ENCODE measurements at places on chromosomes 16 and 17.

- no peak for DNase-seq
Observed at GRCh38 chr17:1746975-1747543, 4.4 kb downstream of the SERPINF2 start.

DNA sequence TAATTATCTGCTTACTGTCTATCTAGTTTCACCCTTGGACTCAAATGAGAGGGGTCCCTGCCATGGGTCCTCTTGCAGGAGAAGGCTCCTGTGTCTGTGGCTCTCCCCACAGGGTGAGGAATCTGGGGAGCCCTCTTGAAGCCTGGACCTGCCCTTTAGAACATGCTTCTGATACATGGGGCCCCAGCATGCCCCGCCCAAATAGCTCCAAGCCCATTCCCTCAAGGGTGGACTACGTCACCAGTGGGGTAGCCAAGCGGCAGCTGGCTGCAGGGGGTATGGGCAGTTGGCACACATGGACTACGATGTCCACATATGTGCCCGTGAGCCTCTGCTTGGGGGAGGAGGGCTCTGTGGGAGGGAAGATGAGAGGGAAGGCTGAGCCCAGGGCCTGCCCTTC, 39.3 kb downstream of the ARHGAP27 start:
- no peak for DNase-seq

- no peak for DNase-seq
Observed at GRCh38 chr17:50584749-50585148, 24.2 kb downstream of the CACNA1G start.

DNA sequence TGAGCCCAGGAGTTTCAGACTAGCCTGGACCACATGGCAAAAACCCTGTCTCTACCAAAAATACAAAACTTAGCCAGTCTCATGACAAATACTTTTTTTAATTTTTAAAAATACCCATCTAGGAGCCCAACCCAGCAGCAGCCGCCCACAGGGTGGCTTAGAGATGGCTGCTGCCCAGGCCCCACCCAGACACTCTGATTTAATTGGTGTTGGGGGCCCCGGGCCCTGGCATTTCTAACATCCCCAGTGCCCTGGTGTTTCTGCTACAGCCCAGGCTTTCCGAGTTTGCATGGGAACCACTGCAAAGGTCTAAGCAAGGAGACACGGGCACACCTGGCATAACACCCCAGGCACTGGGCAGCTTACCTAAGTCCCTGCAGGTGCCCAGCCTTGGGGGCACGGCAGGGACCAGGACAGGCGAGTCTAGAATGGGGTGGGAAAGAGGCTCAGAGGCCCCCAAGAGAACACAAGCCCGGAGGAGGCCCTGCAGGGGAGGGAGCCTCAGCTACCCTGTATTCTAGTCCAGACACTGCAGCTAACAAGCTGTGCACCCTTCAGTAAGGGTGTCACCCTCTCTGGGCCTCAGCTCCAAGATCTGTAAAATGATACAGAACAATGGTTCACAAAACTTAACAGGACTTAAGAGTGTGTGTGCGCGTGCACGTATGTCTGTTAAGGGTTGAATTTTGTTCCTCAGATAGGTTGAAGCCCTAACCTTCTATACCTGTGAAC, 48.8 kb downstream of the RMI2 start:
- DNase-seq, result no peak

DNA sequence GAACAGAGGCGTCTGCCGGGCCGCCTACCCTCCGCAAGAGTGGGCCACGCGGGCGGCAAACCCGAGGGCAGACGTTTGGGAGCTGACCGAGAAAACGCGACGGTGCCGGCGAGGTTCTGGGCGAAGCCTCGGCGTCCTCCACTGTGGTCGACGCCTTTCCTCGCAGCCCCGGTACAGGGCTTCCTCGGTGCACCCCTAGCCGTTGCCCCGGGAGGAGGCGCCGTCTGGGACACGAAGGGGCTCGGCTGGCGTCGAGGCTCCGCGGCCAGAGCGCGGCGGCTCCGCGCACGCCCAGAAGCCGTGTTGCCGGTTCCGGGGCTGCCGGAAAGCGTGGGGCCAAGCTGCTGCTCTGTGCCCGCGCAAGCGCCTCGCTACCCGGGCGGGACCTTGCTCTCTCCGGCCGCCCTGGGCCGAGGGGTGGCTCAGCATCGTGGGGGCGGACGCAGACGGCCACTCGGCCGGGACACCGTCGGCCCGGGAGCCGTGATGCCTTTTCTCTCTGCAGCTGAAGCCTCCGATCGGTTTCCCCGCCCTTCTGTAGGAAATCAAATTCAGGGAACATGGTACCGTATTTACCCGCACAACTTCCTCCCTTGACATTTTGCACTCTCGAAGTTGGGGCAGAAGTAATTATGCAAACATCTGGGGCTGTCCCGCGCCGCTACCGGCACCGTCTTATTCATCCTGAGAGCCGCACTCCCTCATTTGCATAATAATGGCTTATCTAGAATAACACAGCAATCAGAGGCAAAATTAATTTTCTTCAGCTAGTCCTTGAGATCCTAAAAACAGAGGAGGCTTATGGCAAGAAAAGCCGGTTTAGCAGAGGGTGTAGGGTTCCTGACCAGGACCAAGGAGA, 7.3 kb upstream of the CBX8 start:
- no peak for DNase-seq

- DNase-seq, result no peak
Observed at GRCh38 chr16:89613954-89614459, 565 bp downstream of the DPEP1 start.

DNA sequence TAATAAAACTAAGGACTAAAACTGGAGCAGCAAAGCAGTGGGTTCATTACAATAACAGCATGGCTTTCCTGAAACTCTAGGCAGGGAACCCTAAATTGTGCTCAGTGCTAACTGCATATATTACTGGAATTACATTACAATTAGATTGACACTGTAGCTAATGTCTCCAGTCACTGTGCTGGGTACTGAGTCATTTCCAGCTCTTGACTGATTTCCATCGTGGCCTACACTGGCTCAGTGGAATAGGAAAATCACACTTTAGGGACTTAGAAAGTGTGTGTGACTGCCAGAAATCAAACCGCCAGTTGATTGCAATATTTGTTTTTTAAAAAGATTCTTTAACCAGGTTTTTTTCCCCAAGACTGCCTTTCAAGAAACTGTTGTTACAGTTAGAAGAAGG, 1447.4 kb upstream of the GOT2 start:
- DNase-seq, result no peak

Measured in activated T-helper 1 cell treated with anti-CD3 and anti-CD28 coated beads, Interleukin-2, amount 50 U/mL, for 16 hours (primary cell).